Activated CD8-positive, alpha-beta memory T cell treated with anti-CD3 and anti-CD28 coated beads for 4 hours (primary cell): ENCODE measurements at places on chromosomes 5 and 9.
A peak's percentile ranks its signal among the peaks of the same experiment; 100 is the strongest.

- DNase-seq, result no peak
Observed at GRCh38 chr5:180259260-180259611, 32.6 kb downstream of the MAPK9 start.

GRCh38 chr9:100437860-100438805, 11.2 kb downstream of the MSANTD3 start:
- DNase-seq, result peak; percentile 52

DNA sequence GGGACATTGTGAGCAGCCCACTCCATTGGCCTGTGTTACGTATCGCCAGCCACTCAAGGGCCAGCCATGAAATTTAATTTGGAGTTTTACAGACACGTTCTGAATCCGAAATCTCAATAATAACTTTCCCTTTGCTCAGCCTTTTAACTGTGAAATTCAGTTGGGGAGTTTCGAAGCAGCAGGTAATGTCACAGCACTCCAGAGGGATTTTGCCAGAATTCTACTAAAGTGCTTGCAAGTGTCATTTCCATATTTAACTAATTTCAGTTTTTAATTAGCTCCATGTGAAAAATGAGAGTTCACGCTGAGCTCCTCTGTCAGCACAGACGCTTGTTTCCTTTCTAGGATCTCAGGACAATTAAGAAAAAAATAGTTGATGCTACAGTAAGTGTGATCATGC, 267.1 kb upstream of the WWC1 start:
- no peak for DNase-seq

DNA sequence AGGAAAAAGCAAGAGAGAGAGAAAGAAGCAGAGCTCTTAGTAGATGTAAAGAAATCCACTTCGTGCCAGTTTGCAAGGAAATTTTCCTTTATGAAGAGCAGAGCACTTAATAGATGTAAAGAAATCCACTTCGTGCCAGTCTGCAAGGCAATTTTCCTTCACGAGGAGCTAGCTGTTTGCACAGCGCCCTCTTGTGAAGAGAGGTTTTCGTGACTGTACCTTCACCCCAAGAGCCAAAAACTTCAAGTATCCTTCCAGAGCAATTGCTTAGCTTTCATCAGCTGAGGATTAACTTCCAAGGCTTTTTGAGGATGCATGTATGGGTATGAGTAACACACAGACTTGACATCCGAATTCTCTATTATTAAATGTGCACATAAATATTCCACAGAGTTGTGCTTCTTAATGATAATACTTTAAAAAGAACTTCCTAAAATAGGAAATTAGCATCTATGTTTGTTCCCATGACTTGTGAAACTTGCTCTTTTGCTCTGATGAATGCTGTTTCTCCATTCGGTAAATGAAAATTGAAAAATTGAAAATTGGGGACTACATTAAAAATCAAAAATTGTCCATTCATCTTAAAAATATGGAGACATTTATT, 525.6 kb downstream of the PDE4D start:
- no peak for DNase-seq

- DNase-seq, result no peak
Observed at GRCh38 chr5:72847439-72847838, 31.0 kb downstream of the TNPO1 start.

DNA sequence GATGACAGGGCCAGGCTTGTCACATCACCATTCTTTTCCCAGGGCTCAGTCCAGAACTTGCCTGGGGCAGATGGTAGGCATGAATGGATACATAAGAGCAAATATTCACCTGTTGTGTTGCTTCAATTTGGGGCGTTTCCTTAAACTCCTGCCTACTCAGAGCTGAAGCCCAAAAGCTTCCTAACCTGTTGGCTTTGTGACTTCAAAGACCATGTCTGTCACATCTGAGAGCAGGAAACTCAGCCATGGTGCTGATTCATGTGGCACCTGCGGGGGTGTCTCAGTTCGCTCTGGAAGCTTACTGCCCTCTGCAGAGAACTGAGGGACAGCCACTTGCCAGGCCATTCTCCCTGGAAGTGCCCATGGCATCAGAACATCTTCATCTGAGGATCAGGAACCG, 246.6 kb downstream of the HSPA4 start:
- DNase-seq, result no peak

- no peak for DNase-seq
Observed at GRCh38 chr5:179802950-179803562, 3.6 kb downstream of the MGAT4B start.
